CD4-positive, alpha-beta T cell treated with Interleukin-17A for 1 hour (primary cell): ENCODE measurements at places on chromosomes 13 and 19.

GRCh38 chr19:53424968-53425597 is 6.7 kb upstream of the ZNF761 start:
- peak; percentile 74 for DNase-seq

GRCh38 chr13:51231456-51231855 is 9.3 kb downstream of the FAM124A start:
- no peak for DNase-seq

GRCh38 chr13:60583196-60583888 is 186.3 kb downstream of the TDRD3 start:
- DNase-seq: no peak

DNA sequence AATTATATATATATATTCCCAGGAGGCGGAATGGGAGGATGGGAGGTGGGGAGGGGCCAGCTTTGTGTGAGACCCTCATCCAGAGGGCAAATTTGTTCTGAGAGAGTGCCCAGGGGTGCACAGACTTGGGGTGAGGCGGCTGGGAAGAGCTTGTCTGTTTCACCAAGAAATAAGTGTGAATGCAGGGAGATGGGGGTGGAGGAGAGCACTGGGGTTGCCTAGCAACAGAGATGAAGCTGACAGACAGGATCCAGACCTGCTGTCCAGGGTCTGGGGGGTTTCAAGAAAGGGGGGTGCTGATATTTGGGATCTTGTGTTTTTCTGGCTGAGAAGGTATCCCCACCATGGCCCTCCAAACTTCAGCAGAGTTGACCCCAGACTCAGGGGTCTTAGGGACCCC is 18.6 kb upstream of the TNFAIP8L1 start:
- DNase-seq: no peak

- DNase-seq: no peak
These were observed 78.8 kb upstream of the TPP2 start for GRCh38 chr13:102517959-102518358.

DNA sequence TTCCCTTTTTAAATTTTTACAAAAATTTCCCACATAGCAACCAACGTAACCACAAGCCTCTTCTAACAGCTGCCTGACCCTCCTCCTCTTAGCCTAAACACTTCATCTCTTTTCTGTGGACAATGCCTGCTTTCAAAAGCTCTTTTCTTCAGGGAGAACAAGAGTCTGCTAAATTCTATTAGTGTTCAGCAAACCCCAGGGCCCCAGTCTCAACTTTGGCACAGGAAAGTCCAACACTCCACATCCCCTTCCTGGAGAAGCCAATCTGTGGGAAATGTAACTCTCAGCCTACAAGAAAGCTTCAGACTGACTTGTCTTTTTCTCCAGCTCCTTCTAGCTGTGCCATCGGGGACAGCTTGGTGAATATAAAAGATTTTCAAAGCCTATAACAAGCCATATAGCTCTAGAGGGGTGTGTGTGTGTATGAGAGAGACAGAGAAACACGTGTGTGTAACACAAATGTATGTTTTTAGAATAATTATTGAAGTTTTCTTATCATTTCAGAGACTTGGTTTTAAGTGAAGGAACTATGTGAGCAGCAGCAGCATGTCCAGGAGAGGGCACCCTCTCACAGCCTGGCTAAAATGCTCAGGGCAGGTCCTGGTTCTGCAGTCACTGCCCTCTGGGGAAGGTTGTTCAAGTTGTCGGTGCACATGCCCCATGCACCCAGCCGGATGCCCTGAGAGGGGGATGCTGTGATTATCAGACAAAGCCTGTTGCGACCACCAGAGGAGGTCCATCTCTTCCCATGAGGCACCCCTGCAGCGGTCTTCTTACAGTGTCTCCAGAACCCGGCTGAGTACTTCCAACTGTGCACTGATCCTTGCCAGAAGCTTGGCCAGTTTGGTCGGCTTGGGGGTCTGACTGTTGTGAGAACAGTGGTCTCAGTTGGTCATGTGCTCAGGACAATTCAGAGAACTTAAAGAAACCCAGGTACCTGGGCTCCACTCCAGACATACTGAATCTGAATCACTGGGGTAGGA is 34.4 kb downstream of the CCDC70 start:
- peak; percentile 48 for DNase-seq

DNA sequence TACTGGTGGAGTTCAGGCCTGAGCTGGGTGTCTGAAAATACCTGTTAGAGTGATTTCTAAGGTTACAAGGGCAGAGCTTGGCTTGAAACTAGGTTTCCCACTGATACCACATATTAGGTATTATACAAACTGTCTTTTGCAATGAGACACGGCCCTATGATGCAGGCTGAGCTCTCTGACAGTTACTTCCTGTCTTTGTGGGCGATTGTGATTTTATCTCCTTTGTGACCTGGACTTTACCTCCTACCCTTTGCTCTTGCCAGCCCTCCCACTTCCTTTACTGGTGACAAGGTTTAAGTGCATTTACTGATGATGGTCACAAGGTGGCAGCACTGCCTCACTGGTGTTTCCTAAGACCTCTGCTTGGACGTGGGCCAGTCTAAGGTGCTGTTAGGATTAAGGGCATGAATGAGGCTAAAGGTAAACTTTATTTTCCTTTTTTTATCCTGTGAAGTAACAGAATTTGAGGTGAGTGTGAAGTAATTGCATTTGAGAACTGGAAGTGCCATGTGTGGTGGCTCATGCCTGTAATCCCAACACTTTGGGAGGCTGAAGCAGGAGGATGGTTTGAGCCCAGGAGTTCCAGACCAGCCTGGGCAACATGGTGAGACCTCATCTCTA is 7.7 kb upstream of the CXCL17 start:
- peak; percentile 93 for DNase-seq

DNA sequence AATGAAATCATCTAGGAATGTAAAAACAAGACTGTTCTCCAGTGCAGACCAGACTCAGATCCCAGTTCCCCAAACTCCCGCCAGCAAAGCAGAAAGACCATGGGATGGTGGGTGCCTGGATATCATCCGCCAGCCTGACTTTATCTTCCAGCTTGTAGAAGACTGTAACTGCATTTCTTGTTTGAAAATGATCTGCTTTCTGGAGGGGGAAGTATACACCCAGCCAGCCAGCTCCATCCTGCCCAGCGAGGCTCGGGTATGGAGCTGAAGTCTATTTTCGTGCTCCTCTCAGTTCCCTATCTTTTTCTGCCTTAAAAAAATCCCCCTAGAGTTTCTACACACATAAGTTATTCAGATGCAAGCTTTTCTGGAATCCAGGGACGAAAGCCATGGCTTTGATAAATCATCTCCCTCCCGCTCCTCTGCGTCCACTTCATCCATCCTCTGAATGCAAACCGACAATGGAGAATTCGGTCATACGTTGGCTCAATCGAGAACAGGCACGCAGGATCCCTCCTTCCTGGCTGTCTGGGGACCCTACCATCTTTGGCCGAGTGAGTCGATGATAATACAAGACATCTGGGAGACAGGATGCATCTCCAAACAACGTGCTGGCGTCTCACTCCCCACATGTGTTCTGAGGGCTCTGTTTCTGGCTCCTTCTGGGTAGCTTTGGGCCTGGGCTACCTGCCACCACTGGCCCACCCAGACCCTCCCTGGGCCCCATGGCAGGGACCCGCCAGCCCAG is 31.2 kb downstream of the CEBPG start:
- DNase-seq: no peak

DNA sequence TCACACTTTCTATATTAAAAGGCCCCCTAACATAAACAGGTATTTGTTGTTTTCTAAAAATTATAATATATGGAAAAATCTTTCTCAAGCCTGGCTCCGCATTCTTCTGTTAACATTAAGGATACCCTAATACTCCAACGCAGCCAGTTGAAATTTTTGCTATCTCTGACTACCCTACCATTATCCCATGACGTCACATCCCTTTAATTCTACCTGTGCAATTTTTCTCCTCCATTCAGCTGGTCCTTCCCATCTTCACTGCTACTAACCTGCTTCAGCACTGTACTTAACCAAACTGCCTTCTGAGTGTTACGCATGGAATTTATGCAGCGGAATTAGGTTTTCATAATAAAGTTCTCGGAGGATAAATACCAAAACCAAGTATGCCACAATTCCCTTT is 1.0 kb downstream of the MRPS31 start:
- DNase-seq: no peak

GRCh38 chr19:42290523-42291434 is 11.2 kb upstream of the PRR19 start:
- peak; percentile 71 for DNase-seq

DNA sequence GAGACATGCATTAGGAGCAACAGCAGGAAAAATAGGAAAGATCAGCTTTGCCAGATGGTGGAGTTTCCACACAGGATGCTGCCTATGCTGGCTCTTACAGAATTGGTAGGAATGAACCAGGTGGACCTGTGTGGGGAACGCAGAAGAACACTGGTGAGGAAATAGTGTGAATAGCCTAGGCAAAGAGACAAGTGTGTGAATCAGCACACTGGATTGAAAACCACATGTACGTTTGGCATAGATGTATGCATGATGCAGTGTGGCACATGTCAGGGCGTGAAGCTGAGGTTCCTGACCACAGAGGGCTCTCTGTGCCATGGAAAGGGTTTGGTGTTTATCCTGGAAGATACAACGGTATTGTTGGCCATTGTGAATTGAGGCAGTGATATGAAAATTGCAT is 156.5 kb upstream of the SLC10A2 start:
- no peak for DNase-seq

- DNase-seq: no peak
These were observed 866 bp upstream of the ZSWIM4 start for GRCh38 chr19:13794398-13794756.

- DNase-seq: no peak
These were observed 19.1 kb downstream of the WDR88 start for GRCh38 chr19:33150852-33151518.

DNA sequence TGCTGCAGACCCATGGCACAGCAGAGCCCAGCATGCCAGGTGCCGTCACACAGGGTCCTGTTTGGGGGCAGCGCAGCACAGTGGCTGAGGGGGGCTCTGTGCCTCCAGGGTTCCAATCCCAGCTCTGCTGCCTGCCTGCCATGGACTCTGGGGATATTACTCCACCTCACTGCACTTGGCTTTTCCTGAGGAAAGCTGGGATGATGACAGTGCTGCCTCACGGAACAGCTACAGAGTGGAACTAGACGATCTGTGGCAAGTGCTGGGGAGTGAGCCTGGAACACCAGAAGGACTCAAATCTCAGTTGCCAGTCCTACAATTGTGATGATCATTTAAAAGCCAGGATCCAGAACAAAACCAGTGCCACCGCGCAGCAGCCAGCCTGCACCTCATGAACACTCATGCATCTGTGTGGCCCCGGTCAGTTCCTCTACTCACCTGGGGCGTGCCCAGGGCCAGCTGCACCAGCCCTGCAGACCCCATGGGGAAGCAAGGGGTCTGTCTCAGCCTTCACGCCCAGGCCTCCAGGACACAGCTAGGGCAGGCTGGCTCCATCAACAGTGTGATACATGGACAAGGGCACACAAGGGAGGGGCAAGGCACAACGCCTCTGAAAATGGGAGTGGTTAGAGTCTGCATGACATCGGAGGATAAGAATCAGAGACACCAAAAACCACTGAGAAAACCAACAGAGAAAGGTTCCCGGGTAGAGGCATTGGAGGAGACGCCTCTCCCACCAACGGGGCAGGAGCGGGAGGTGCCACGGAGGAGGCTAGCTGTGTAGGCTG is 55.2 kb downstream of the ATP7B start:
- DNase-seq: no peak

DNA sequence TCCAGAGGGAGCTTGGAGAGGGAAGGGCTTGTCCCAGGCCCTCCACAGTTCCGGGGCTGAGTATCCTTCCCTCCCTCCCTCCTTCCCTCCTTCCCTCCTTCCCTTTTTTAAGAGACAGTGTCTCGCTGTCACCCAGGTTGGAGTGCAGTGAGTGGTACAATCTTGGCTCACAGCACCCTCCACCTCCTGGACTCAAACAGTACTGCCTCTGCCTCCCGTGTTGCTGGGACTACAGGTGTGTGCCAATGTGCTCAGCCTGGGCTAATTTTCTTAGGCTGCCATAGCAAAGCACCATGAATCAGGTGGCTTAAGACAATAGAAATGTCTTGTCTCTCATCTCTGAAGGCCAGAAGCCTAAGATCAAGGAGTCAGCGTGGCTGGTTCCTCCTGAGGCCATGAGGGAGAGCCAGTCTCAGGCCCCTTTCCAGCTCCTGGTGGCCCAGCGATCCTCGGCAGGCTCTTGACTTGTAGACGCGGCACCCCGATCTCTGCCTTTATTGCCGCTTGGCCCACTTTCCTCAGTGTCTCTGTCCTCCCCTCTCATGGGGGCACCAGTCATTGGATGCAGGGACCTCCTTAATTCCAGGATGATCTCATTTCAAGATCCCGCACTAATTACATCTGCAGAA is 47.5 kb downstream of the CRTC1 start:
- no peak for DNase-seq

GRCh38 chr19:38931521-38931793 is 713 bp downstream of the MRPS12 start:
- DNase-seq: no peak

DNA sequence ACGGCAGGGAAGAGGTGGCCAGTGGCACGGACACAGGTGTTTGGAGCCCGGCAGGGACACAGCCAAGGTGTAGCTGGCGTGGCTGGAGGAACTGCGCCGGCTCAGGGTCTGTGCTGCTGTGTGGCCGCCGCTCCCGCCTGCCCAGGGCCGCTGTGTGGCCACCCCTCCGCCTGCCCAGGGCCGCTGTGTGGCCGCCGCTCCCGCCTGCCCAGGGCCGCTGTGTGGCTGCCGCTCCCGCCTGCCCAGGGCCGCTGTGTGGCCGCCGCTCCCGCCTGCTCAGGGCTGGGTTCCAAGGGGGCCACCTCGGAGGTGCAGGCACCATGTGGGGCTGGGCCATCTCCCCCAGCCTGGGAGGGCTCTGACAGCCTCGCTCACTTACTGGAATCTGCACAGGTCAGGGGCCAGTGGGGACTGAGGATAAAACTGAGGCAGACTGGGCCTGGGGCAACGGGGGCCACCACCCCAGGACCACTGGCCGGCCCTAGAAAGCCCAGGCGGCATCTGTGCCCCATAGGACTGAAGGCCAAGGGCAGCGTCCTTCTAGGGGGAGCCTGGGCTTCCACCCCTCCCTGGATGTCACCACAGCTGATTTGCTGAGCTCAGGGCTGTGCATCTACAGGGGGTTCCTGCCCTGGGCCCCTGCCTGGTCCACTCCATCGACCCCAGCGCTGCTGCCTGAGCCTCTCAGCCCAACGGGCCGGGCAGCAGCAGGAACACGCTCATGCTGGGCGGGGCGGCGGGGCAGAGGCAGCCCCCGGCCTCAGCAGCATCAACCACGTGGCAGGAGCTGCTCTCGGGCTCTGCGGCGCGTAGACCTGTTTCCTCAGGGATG is 21.5 kb downstream of the C13orf46 start:
- no peak for DNase-seq
